Erythroblast (primary cell): ENCODE measurements at places on chromosomes 13 and 19.
A peak's percentile ranks its signal among the peaks of the same experiment; 100 is the strongest.

DNA sequence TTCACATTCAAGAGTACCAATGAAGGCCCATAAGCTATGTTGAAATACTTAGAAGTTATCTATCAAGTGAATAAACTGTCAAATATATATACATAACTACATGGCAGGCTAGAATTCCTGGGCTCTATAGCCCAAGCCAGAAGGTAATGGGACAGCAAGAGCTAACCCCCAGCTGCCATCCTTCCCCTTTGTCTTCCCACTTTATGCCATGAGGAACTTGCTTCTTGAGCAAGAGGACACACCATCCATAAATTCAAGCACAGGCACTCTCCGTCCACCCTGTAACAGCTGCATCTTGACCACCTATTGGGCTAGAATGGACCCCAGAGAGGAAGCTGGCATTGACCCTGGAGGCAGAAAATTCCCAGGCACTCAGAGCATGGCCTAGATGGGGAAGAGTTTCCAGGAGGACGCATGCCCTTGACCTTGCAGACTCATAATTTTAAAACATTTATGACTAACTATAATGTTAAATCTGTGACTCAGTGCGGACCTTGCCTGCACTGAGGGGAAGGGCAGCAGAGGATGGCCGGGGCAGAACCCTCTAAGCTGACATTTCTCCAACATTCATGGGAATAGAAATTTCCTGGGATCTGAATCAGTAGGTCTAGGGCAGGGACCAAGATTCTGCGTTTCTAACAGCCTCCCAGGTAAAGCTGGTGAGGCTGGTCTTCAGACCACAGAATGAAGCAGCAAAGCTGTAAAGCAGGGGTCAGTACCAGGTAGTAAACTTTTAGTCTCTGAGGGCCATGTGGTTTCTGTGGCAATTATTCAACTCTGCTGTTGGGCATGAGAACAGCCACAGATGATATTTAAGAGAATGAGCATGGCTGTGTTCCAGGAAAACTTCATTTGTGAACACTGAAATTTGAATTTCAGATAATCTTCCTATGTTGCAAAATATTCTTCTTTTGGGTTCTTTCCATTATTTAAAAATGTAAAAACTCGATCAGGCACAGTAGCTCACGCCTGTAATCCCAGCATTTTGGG, 71.4 kb upstream of the CLDN10 start:
- no peak for DNase-seq

DNA sequence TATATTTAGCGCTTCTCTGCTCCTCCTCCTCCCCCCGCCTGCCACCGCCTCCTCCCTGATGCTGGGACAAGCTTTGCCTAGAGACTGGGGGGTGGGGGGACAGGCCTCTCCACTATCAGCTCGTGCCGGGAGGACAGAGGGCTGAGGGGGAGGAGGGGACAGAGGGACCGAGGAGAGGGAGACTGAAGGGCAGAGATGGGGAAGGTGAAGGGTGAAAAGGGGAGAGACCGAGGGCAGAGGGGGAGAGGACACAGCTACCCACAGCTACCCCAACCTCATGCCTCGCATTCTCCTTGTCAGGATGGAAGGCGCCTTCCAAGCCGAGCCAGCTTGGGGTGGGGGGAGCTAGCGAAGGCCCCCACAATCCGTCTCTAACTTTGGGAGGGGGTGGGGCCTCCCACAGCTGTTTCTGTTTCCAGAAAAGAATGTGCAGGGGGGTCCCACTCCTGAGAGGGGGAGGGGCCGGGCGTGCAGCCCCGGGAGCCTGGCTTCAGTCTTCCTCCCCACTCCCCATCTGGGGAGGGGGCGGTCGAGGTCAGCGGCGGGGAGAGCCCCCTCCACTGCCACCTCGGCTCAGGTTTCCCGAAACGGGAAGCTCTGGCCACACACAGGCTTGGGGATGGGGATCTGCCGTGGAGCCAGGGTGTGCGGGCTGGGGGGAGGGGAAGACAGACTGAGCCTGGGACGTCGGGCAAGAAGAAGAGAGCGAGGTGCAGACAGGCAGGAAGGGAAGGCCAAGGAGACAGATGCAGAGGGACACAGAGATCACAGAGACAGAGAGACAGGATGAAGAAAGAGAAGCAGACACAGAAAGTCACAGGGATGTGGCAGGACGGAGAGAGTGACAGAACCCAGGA, 1.6 kb downstream of the DACT3 start:
- peak; percentile 42 for DNase-seq

DNA sequence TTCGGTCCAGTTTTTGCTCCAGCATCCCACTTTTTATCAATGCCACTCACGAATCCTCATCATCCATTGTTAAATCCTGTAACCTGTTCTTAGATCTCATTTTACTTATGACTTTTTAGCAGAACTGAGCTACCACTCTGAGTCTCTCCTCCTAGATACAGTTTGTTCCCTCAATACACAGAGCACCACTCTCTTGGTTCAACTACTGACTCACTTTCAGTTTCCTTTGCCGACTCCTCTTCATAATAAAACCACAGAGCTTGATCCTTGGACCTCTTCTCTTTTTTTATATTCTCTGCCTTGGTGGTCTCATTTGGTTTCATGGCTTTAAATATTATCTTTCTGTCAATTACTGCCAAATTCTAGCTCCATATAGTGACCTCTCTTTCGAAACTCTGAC, 150.3 kb downstream of the SLITRK5 start:
- no peak for DNase-seq

- DNase-seq = peak; percentile 76
Measured at GRCh38 chr19:13150931-13151604, 857 bp downstream of the IER2 start.

- no peak for DNase-seq
Measured at GRCh38 chr19:560121-560520, 12.3 kb upstream of the BSG start.

GRCh38 chr19:18329035-18329376, 6.1 kb upstream of the LSM4 start:
- DNase-seq = no peak

- DNase-seq = peak; percentile 38
Measured at GRCh38 chr19:50478901-50479715, 2.5 kb upstream of the GARIN5A start.

DNA sequence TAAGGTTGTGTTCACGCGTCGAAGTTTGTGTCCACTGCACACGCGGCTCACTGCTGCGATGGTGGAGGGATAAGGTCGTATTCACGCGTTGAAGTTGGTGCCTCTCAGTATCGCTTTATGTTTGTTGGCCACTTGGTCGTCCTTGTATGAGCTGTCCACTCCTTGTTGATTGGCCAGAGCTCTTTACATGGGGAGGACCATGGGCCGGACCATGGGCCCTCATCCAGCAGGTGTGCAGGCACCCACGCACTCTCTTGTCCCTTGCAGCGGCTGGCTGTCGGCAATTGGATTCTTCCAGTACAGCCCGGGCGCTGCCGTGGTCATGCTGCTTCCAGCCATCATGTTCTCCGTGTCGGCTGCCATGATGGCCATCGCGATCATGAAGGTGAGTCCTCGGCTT, 17.6 kb downstream of the ADAT3 start:
- no peak for DNase-seq

- DNase-seq = no peak
Measured at GRCh38 chr19:2223959-2224358, 12.2 kb downstream of the PLEKHJ1 start.

- peak; percentile 89 for DNase-seq
Measured at GRCh38 chr19:55467236-55468053, 2.9 kb upstream of the C19orf85 start.

DNA sequence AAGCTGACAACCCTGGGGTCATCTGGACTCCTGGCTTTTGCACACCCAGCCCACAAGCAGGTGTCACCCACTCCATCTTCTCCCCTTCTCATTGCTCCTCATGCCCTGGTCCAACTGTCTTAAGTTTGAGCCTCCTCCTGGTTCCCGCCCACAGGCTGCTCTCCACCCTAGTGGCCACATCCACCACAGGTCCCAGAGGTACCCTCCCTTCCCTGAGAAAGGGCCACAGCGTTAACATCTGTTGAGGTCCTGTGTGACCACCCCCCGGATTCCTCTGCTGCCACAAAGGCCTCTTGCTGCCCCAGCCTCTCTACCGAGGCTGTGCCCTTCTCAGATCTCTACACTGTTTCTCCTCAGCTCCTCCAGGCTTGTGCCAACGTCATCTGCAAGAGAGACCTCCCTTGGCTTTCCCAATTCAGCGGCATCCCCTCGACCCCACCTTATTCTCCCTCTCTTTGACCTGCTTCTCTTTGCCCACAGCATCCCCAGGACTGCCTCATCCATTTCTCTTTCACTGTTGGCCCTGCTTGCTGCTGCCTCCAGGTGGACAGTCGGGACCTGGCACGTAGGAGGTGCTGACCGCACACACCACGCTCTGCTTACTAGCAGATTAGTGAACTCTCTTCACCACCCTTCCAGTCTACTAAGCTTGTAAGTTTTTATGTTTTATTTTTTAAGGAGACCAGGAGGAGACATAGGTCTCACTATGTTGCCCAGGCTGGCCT, 33.3 kb downstream of the SUGP2 start:
- DNase-seq = peak; percentile 19
